ENCODE measurements at places on chromosomes 5 and 9.

- DNase-seq, result no peak
Measured at GRCh38 chr5:107195890-107196395, 474.8 kb downstream of the EFNA5 start.

- no peak for DNase-seq
Measured at GRCh38 chr9:8085986-8086385, 286.4 kb upstream of the DMAC1 start.

DNA sequence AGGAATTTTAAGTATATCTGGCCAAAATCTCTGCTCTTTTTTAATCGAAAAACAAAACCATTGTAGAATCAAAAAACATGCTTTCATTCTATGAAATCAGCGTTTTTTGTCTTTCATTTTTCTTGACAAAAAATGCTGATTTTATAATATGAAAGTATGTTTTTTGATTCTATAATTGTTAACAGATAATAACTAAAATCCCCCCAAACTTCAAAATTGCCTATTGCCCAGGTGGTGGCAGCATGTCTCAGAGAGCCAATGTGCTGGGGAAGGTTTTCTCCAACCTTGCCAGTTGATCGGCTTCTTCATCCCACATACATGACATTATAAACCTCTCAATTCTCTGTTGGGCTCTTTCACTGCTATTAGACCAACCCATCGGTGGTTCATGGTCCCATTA, 5.1 kb upstream of the SMIM15 start:
- no peak for DNase-seq

DNA sequence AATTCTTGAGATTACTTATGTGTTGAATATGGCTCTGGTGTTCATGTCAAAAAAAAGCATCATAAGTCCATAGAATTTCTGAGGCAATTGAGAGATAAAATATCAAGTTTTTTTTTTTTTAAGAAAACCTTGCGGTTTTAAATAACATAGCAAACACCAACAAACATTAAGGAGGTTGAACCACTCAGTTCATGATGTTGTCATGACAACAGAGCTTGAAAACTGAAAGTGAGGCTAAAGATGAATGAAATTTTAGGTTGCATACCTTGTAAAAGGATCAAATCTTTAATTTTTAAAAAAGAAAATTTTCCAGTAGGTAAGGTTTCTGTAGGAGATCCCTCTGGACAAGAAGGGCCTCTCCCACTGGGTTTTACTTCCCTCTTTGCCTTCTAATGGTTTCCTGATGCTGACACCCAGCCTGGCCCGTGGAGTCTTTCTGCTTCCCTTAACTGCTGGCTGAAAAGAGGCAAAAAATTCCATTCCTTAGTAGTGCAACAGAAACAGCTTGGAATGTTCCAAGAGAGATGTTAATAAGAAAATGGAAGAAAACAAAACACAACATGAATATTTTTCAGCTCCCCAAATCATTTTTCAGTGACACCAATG, 60.0 kb upstream of the FER start:
- DNase-seq, result no peak

- DNase-seq, result peak; percentile 94
Measured at GRCh38 chr9:128244837-128245231, 31.0 kb downstream of the GOLGA2 start.

DNA sequence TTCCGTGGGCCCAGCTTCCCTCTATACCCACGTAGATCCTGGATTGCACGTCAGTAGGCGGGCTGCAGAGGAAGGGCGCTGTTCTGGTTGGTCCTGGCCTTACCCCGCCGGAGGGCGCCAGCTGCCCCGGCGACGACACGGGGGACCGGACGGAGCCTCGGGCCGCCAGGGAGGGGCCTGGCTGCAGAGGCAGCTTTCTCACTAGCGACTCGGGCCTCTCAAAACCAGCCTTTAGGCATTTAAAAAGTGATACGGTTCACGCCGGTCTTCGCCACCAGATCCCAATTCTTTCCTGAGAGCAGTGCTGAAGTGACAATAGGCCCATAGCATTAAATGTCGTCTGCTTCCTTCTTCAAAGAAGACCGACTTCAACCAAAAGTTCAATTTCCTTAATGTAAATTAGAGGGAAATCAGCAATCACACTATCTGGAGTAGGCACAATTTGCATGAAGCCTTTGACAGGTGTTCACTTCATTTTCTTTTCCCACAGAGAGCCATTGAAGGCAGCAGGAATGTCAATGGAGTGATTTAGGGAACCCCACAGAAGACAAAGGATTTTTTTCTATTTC, 17.6 kb upstream of the UBE2D2 start:
- DNase-seq, result no peak

DNA sequence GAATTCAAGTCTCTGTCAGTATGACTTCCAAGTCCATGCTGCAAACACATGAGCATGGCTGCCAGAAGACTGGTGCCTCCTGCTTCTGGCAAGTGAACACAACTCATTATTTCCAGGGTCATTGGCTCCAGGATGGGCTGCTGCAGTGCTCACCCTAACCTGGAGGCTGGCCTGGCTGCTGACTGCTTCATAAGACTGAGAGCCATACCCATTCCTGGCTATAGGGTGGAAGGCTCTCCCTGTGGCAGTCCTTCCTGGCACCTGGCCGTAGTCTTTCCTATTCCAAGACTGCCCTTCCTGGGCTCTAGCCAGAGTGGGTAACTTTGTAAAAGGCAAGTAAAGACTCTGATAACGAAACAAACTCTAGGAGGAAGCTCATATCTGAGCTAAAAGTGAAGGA, 51.2 kb downstream of the CXXC5 start:
- DNase-seq, result peak; percentile 63

DNA sequence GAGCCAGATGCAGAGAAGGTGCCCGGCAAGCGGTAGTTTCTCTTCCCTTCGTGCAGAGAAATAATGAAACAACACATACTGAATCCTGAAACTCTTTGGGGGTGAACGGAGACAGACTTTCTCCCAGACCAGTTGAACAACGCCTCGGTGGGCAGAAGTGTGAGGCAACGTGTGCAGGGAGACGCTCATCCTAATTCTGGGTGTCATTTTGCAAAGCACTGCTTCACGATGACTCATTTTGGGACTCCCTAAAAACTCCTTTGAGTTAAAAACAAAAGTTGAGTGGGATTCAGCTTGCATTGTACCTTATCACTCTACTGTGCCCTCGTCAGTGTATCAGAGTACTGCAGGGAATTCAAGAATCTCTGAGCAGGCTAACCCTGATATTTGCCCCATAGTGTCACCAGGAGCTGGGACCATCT, 3.5 kb upstream of the NEK6 start:
- peak; percentile 22 for DNase-seq

GRCh38 chr5:40385544-40385943, 294.2 kb upstream of the PTGER4 start:
- DNase-seq, result no peak

GRCh38 chr5:172173564-172174153, 14.4 kb downstream of the STK10 start:
- peak; percentile 55 for DNase-seq

- DNase-seq, result no peak
Measured at GRCh38 chr5:61435368-61435767, 103.3 kb downstream of the ZSWIM6 start.

DNA sequence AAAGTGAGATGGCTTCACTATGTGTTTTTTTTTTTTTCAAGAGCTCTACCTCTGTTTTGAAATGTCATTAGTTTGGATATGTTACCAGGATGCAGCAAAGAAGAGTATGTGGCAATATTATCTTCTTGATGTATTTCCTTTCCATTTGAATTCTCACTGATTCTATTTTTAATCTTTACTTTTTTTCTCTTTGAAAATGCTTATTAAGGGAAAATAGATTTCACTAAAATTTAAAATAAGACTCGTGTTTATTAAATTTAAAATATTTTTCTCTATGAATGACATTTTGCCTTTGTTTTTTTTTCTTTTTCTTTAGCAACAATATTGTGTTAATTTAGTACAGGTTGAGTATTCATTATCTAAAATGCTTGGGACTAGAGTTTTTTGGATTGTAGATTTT, 29.2 kb downstream of the TENT2 start:
- DNase-seq, result no peak

GRCh38 chr5:65961633-65962032, 35.3 kb downstream of the ERBIN start:
- DNase-seq, result no peak

DNA sequence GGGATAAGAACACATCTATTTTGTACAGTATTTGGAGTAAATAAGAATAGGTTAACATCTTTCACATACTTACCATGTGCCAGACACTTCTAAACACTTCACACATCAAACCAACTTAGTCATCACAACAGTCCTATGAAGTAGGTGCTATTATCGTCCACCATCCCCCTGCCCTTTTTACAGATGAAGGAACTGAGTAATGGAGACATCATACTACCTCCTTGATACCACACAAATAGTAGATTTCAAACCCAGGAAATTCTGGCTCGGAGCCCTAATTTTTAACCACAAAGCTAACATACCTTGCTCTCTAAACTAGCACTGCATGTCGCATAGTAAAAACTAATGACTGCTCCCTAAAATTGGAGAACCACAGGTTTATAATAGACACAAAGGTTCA, 4.2 kb upstream of the ZNF366 start:
- no peak for DNase-seq

GRCh38 chr5:66538126-66538525, 58.1 kb upstream of the MAST4 start:
- DNase-seq, result no peak

DNA sequence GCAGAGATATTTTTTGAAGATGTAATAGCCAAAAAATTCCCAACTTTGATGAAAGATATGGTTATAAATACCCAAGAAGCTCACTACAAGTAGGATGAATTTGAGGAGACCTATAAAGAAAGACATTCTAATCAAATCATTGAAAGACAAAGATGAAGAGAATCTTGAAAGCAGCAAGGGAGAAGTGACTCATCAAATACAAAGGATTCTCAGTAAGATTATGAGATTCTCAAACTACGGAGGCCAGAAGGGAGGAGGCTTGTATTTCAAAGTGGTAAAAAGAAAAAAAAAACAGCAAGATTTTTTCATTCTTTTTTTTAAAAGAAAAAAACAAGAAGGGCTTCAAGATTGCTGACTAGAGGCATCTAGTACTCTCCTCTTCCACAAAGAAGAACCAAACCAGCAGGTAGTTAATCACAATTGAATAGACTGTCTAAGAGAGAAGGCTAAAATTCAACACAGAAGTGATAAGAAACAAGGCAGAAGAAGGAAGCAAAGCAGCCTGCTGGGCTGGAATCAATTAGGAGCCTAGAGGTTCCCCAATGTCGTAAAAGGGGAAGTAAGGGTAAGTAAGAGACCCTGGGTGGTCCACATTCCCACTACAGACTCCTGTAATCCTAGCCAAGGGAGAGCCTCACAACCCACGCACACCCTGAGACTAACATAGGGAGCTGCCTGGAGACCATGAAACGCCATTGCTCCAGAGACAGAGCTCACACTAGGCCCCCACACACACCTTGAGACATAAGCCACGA, 59.1 kb upstream of the NIPAL4 start:
- no peak for DNase-seq

DNA sequence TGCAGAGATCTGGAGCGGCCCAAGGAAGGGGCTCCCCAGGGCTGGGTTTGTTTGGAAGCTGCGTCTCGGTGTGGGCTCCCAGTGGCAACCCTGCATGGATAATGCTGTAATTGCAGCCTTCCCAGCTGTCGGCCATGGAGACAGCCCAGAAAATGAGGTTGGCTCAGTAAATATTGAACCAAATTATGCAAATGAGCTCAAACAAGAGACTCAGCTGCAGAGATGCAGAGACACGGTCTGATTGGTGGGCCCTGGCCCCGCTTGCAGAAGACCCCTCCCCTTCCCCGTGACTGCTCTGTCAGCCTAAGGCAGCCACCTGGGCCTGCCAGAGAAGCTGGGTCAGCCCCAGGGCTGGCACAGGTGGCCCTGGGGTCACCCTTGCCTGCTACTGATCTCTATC, 75.9 kb downstream of the RAD23B start:
- DNase-seq, result no peak

DNA sequence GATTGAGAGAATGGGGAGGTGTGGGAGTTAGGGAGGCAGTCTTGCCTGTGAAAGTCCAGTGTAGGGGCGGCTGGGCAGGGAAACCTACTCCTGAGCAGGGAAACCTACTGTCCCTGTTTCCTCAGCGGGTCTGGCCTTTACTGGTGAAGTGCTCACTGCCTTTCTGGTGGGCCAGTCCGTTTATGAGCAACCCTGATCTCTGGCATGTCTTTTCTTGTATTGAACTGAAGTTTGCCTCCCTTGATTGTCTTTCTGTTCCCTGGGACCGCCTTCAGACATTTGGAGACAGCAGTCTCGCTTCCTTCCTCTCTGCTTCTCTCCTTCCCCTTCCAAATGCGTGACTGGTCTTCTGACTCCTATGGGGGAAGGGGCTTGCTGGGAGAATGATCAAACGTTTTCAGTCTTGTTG, 2.9 kb downstream of the SNX18 start:
- no peak for DNase-seq

GRCh38 chr9:89502671-89503070, 4.8 kb upstream of the SEMA4D start:
- DNase-seq, result no peak

DNA sequence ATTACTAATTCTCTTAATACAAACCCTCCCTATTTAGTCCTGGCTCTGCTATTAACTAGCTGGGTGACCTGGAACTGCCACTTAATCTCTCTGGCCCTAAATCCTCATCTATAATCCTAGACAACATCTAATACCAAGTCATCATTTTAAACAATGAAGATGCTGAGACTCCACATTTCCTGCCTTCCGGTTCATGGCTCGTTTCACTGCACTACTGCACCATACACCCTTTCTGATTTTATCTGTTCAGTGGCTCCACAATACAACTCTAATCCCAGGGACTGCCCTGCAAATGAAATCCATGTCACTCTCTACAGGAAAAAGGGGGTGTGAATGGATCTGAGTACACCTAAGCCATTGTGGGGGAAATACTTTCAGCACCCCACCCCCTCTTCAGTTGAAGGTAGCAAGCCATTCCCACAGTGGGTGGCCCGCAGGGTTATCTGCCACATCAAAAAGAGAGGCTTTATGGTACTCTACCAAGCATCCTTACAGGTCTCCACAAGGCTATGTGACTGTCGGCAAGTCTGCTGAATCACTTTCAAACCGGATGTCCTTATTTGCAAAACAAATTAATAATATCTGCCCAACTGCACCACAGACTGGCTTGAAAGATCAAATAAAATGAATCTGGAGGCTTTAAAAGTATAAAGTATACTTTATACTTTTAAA, 89.5 kb downstream of the EPB41L4A start:
- DNase-seq, result no peak

- DNase-seq, result no peak
Measured at GRCh38 chr5:159322180-159322579, 8.1 kb downstream of the IL12B start.

GRCh38 chr5:43168175-43168574, 23.9 kb upstream of the NIM1K start:
- DNase-seq, result no peak

GRCh38 chr5:138186002-138186447, 7.1 kb downstream of the KIF20A start:
- no peak for DNase-seq

GRCh38 chr5:128403333-128403732, 134.7 kb downstream of the FBN2 start:
- no peak for DNase-seq

- DNase-seq, result no peak
Measured at GRCh38 chr9:135082536-135082935, 4.9 kb upstream of the OLFM1 start.

- DNase-seq, result no peak
Measured at GRCh38 chr5:59584858-59585846, 308.4 kb downstream of the PDE4D start.

GRCh38 chr9:73143711-73144328, 7.8 kb upstream of the ANXA1 start:
- no peak for DNase-seq

GRCh38 chr5:39197556-39197955, 21.8 kb downstream of the FYB1 start:
- no peak for DNase-seq
